Retinal pigment epithelial cell (primary cell): ENCODE measurements at places on chromosomes 4 and X.

DNA sequence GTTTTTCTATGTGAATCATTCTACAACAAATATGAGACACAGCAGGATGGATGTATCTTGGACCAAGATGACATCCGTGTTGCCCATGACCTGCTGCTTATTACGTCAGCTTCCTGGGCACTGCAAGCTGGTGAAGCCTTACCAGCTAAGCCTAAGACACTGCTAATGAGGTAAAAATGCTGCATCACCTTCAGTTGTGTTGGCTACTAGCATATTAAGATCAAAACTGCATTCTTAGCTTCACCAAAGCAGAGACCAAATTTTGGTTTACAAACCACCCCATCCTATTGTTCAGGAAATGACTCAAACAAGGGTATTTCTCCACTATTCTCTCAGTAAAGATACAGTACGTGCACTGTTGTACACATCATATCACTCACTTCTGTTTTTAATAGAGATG lies 50.3 kb downstream of the MAML3 start:
- DNase-seq = no peak

DNA sequence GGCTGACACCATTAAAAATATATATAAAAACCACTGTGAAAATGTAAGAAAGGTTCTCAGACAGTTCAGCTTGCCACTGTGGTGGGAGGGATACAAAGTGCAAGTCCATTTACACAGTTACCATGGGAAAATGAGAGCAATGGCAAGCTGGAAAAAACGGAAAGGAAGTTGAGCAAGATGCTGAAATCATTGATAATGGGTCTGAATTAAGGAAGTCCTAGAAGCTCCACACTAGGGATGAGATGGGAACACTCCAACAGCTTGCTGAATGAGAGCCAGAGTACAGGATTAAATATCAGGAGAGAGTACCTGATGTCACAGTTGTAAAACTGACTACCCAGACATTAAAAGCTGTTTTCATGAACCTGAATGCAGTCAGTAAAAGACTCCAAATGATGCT lies 218.6 kb downstream of the PRDM5 start:
- DNase-seq = no peak

DNA sequence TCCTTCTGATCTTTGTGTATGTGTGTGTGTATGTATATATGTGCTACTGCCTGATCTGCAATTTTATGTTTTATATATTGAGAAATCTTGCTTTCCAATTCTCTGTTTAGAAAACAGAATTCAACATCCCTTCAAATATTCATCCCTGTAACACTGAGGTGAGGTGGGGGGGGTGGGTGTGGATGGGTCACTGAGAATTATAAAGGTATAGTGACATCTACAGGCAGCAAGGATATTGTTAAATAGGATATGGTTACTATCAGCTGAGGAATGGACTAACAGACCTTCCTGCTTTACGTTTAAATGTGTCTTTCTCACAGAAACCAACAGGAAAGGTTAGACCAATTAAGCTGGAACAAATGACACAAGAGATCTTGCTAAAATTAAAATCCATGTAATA lies 19.0 kb upstream of the MAGEB2 start:
- no peak for DNase-seq

- DNase-seq = no peak
Observed at GRCh38 chr4:10026485-10026884, 5.2 kb upstream of the SLC2A9 start.

DNA sequence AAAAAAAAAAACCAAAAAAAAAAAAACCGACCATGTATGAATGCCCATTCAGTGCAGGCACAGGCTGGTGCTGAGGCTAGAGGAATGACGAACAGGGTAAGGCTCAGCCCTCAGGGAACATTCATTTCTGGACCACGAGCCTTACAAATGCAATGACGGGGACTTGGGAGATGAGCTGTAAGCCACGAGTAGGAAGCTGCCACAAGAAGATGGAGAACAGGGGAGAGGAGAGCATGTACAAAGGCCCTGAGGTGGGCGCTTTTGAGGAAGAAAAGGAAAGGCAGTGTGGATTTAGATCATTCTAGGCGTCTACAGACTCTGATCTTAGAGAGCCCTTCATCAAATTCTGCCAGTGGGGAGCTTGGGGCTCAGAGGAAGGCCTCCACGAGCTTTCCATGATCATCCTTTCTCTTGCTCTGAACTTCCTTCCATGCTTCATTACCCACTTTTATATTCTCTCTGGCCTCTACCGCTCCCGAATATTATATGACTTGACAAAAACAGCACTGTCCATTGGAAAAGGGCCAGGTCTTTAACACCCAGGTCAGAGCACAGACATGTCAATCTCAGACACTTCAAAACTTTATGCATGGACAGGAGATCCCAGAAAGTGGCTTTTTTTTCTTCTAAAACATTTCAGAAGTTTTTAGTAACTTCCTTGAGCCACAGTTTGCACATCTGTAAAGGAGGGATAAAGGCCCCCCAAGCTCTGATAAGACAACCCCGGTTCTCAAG lies 3.3 kb upstream of the ZNF518B start:
- no peak for DNase-seq

GRCh38 chr4:113707048-113707447 lies 54.5 kb downstream of the CAMK2D start:
- no peak for DNase-seq

GRCh38 chrX:153495903-153496589 lies 1.3 kb downstream of the BGN start:
- no peak for DNase-seq

DNA sequence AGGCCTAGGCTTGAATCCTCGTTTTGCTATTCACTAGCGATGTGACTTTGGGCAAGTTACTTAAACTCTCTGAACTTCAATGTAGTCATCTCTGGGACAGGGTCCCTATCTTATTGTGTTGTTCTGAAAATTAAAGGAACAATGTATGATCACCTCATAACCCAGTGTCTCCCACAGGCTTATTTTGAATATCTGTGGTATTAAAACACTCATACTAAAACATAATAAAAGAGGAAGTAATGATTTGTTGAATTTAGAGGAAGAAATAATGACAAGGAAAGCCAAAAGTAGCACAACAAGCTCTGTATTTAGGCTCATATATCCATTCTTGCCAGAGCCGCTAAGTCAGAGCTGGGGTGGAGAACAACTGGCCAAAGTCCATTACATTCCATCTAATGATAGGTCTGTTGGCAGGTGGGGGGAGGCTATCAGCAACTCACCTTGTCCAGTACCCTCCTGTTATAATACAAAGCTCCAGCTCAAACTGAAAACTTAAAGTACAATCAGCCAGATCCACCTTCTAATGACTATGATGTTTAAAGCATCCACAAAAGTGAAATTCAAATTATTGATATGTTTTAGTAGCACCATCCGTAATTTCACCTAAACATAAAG lies 64.5 kb upstream of the LSM6 start:
- no peak for DNase-seq

GRCh38 chr4:19739101-19739651 lies 512.5 kb upstream of the SLIT2 start:
- DNase-seq = peak; percentile 89

DNA sequence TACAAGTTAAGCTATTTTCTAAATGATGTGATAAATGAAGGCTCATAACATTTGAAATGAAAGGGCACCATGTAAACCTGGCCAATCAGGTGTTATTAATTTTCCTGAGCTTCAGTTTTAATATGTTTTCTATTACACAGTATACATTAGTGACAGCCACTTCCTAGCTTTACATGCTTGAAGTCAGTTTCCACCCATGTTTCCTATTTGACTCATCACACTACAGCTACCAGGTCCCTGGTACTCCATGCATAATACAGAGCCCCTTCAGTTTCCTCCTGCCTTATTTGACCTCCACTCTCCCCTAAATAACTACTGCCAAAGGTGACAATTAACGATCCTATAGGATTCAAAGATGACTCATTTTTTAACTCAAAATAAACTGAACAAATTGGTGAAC lies 18.3 kb downstream of the ZNF518B start:
- DNase-seq = no peak

DNA sequence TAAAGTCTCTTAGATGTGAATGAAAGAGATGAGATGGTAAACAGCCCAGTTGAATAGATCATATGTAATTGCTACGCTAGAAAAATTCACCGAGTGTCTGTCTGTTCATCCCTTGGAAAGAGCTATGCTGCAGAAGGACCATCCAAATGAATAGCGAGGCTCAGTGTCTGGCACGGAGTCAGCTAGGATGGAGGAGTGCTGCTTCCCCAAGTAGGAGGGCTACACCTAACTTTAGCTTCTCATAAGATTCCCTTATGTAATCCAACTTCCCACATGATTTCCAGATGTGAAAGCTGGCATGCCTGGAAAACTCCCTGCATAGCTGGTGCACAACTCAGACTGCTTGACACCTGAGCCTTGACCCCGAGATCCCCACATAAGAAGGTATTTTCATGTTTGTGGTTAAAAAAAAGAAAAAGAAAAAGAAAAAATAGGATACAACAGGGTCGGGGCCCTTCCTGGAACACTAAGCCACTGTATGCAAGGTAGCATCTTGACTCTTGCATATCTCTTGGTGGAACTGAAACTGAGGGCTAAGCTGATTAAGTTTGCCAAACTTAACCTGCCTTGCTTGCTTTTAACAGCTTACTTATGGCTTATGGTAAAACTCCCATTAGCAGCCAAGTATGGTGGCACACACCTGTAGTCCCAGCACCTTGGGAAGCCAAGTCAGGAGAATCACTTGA lies 82.3 kb downstream of the FREM3 start:
- DNase-seq = no peak

- DNase-seq = peak; percentile 69
Observed at GRCh38 chr4:185837415-185838103, 25.6 kb upstream of the SORBS2 start.

DNA sequence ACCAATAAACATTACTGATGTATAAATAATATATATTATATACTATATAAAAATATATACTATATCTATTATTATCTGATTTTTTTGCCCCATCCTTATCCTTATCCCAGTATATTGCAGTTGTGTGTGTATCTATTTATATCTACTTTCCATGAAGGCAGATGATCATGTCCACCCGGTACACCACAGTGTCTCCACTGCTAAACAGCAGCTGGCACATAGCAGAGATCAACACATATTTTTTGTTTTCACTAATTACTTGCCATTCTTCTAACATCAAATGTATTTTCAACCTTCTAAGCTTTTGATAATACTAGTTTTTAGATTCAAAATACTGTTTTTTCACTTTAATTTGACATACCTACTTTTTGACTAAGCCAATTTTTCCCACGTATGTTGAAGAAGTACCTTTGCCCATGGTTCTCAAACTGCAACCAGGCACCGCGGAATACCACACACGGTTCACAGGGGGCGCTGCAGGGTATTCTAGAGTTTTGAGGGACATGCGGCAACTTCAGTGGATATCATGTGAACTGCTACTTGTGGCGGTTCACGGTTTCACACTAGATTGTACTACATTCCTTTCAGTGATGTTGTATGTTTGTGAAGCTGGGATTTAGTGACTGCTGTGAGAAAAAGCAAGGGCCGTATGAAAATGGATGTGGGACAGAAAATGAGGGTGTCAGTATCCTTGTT lies 182.5 kb upstream of the NPY2R start:
- DNase-seq = peak; percentile 39

GRCh38 chr4:137861682-137862081 lies 329.4 kb upstream of the PCDH18 start:
- no peak for DNase-seq

- DNase-seq = peak; percentile 10
Observed at GRCh38 chrX:95427389-95427788, 1257.3 kb upstream of the DIAPH2 start.

- DNase-seq = no peak
Observed at GRCh38 chr4:140049024-140049848, 104.7 kb downstream of the MAML3 start.

DNA sequence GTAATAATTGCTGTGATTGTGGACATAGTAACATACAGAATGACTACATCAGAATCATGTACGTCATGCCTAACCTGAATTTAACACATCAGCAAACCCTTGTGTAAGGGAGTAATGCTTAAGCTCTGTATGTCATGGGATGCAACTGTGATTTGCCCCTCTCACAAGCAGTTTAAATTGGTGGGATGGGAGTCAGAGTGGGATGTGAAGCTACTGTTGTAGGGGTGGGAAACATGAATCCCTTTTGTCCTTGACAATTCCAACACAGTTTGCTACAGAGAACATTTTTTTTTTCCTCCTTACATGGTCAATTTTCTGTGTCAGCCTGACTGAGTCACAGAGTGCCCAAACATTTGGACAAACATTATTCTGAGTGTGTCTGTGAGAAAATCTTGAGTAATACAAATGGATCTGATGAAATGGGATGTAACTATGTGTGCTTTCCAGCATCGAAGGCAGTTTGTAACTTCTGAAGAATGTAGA lies 392.8 kb downstream of the GPM6A start:
- peak; percentile 92 for DNase-seq

- DNase-seq = no peak
Observed at GRCh38 chr4:38058151-38058550, 98.0 kb downstream of the PTTG2 start.

GRCh38 chr4:117889978-117890377 lies 144.3 kb upstream of the NDST3 start:
- DNase-seq = no peak

DNA sequence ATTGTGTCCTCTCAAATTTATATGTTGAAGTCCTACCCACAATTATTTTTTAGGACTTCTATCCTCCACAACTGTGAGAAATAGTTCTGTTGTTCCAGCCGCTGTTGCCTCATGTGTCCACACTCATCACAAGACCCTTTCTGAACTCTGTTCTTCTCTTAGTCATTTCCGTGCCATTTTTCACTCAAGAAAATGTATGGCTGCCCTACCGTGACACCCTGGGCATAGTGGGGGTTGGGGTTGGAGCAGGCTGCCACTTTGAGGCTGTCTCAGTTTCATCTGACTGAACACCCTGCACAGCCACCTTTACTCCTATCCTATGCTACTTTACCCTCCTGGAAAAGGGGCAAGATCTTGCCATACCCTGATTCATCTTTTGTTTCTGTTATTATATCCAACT lies 319.1 kb downstream of the TENM3 start:
- DNase-seq = no peak

- DNase-seq = peak; percentile 27
Observed at GRCh38 chr4:683982-684622, 4.8 kb downstream of the SLC49A3 start.

DNA sequence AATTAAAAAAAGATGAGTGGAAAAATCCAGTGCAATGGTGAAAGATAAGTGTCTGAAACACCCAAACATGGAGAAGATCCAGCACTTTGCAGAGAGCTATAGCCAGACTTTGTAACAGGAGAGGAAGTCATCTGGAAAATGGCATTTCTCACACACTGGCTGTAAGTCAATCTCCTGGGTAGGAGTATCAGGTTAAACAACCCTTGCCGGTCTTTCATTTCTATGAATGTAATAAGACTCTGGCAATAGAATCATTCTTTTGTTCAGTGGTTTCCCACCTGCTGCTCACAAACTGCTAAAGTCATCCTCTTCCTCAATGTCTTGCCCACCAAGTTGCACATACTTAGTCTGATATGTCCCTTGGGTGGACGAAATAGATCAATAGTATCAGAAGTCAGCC lies 94.0 kb upstream of the ATP8A1 start:
- DNase-seq = no peak

- no peak for DNase-seq
Observed at GRCh38 chr4:99518601-99519295, 7.9 kb downstream of the C4orf17 start.
